NCI-H345 (cell line): ENCODE measurements at places on chromosomes 13 and 19.

- peak; percentile 4 for DNase-seq
Measured at GRCh38 chr13:70723732-70724131, 615.5 kb upstream of the KLHL1 start.

- DNase-seq = no peak
Measured at GRCh38 chr13:69450245-69450644, 657.4 kb upstream of the ATXN8OS start.

DNA sequence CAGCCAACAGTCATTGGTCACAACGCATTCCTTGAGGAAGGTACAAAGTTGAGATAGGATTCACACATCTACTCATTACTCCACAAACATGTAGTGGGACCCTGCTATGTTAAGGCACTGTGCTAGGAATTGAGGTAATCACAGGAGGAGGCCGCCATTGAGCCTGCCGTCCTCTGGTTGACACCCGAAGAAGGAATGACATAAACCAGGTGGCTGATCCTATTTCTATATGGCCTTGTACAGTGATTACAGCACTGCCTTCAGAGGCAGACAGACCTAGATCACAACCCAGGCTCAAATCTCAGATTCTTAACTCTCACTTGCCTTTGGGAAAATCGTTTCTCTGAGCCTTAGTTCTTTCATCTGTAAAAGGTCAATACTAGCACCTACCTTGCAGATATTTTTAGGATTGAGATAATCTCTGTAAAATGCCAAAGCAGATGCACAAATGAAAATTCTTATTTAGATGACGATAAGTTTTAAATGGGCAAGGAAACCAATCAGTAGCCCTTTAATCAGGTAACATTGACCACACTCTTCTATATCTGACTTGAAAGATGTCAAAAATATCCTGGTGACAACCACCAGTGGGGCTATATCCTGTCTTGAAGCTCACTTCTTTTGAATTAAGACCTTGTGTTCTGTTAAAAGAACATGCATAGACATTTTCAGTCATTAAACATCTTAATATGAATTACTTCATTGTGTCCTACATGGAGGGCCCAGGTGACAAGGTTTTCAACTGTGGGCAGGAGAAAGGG, 251.6 kb downstream of the KCTD12 start:
- DNase-seq = no peak

- DNase-seq = no peak
Measured at GRCh38 chr19:49362048-49362928, at the start of gene TEAD2. TEAD2 (minus strand) TSS chr19:49362416; CDS start chr19:49360075, 2,341 bp downstream.

GRCh38 chr13:29509999-29510589, 85.4 kb downstream of the SLC7A1 start:
- no peak for DNase-seq

GRCh38 chr13:107421951-107422350, 793.4 kb downstream of the LIG4 start:
- DNase-seq = no peak

- no peak for DNase-seq
Measured at GRCh38 chr19:3769494-3769893, 2.5 kb downstream of the RAX2 start.

GRCh38 chr13:110396913-110397381, 89.9 kb downstream of the COL4A2 start:
- no peak for DNase-seq

DNA sequence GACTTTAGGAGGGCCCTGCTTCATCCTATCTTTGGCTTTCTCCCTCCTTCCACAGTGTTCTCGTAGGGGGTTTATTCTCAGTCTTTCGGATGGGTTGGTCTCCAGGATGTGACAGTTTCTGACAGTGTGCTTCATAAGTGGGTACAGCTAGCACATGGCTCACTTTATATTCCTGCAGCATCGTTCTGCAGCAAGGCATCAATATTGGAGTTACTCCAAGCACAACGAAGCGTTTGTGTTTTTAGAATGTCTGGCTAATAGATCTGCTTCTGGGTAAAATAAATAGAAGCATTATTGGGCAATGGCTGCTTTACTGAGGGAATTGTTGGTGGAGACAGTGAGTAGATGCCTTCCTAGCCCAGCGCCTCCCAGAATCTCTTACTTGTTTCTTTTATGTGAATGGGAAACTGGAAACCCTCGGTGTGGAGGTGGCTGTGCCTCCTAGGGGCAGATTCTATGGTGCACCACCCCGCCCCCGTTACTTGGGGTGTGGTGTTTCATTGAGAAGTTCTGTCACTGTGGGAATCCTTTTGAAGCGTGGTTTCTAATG, 2.0 kb downstream of the FARP1 start:
- peak; percentile 45 for DNase-seq

DNA sequence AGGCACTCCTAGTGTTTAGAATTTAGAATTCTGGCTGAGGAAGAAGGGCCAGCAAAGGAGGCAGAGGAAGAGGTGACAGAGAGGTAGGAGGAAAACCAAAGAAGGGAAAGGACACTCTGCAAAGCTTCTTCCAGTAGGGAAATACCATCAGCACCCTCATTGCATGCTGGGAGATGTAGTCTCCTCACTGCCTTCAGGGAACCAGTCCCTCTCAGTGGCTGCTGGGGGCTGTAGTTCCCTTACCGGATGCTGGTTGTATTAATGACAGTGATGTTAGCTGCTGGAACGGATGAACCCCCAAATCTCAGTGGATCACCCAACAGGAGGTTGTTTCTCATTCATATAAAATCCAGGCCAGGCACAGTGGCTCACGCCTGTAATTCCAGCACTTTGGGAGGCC, 10.1 kb downstream of the GRIN2D start:
- DNase-seq = peak; percentile 14

DNA sequence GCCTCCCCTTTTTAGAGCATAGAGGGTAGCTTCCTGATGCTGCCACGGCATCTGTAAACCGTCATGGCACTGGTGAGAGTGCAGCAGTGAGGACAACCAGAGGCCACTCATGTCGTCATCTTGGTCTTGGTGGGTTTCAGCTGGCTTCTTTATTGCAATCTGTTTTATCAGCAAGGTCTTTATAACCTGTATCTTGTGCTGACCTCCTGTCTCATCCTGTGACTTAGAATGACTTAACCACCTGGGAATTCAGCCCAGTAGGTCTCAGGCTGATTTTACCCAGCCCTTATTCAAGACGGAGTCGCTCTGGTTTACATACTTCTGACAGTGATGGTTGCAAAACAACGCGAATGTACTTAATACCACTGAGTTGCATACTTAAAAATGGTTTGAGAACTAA, 14.4 kb upstream of the FBN3 start:
- no peak for DNase-seq

GRCh38 chr13:25415241-25415640, 43.5 kb downstream of the ATP8A2 start:
- peak; percentile 9 for DNase-seq

GRCh38 chr13:80979035-80979641, 638.2 kb upstream of the SPRY2 start:
- peak; percentile 67 for DNase-seq

DNA sequence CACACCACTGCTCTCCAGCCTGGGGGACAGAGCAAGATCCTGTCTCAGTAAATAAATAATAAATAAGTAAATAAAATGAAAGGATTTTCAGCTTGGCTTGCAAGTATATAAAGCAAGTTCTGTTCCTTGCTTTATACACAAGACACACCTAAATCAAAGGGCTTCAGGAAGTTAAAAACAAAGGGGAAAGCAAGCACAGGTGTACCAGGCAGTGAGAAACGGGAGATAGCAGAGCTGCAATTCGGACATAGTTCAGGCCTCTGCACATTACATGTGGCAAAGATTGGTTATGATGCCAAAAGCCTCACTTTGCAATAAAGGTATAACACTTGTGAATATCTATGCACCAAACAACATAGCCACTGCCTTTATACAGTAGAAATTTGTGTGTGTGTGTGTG, 47.5 kb downstream of the MYO9B start:
- no peak for DNase-seq

DNA sequence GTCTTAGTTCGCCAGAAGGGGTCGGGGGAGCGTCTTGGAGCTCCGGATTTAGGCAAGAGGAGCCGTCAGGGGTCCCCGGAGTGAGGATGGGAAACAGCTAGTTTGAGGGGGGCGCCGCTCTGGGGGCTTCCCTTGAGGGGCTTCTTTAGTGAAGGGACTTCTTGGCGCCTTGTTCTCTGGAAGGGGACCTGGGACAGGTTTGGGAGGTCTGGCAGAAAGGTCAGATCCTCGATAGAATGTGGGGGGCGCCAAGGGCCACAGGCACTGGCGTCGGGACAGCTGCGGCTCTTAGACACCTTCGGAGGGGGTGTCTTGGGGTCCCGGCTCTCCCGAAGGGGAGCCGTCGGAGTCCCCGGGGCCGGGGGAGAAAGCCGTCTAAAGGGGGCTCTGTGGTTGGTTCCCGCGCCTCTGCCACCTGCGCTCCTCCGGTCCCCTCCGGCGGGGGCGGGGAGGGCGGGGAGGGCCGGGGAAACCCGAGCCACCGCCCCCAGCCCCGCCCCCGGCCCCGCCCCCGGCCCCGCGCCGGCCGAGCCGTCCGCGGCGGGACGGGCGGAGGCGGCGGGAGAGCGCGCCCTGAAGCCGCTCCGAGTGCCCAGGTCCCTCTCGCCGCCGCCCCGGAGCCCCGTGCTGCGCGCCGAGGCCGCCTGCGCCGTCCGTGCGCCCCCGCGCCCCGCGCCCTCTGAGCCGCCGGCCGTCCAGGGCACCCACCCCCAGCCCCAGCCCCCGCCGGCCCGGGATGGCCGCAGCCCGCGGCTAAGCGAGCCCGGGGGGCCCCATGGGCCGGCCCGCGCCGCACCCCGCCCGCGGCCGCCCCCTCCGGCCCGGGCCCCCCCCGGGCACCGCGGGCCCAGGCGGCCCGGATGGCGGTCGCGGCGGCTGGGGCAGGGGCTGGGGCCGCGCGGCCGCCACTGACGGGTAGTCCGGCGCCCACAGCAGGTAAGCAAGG, at the start of gene NRTN:
Gene NRTN, plus strand, starts transcription at position 552 of the 946 bp plus-strand sequence. CDS start 19,099 bp downstream, outside the sequence.
- peak; percentile 68 for DNase-seq

DNA sequence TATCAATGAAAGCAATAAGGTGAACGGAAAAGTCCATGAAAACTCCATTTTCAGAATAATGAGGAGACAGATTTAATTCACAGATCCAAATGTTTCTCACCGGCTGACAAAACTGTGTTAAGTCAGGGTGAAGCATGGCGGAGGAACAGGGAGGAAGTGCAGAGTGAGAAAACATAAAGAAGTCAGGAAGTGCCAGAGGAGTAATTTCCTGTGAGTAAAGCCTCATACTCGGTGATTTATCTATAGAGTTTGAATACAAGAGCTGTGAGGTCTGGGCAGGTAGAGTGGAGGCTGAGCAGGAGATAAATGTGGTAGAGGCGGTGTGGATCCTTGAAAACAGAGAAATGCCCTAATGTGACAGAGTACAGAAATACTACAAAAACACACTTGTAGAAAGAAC, 11.4 kb downstream of the CARD8 start:
- DNase-seq = no peak

GRCh38 chr13:33479105-33479504, 193.6 kb upstream of the STARD13 start:
- DNase-seq = peak; percentile 6

GRCh38 chr13:109309625-109310363, 476.6 kb downstream of the IRS2 start:
- peak; percentile 88 for DNase-seq

- no peak for DNase-seq
Measured at GRCh38 chr19:10797541-10798256, 38.3 kb downstream of the TMED1 start.

GRCh38 chr13:62908321-62908720, 1492.7 kb upstream of the PCDH20 start:
- DNase-seq = no peak

GRCh38 chr13:103883164-103883563, 816.9 kb upstream of the SLC10A2 start:
- DNase-seq = peak; percentile 79

DNA sequence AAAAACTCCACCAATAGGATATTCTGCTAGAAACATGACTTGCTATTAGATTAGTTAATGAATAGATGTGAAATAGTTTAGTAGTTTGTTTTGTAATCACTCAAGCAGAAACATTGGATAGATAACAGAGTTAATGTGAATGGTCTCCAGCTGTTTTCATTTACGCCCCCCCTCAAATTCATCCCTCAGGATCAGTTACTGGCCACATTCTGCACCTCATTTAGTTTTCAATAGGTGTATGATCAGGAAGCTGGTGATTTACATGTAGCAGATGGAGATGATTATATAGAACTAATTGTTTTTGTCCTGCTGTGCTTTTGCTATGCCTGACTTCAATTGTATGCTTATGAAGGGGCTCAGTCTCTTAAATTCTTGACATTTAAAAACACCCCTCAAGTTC, 759.0 kb downstream of the SLITRK6 start:
- DNase-seq = peak; percentile 76

- no peak for DNase-seq
Measured at GRCh38 chr19:16521715-16522289, 20.4 kb downstream of the CHERP start.

GRCh38 chr13:22773465-22773864, 407.3 kb upstream of the SGCG start:
- DNase-seq = no peak
